Hypothalamus (tissue), 51 donors: ENCODE measurements at places on chromosomes 11 and 22.

DNA sequence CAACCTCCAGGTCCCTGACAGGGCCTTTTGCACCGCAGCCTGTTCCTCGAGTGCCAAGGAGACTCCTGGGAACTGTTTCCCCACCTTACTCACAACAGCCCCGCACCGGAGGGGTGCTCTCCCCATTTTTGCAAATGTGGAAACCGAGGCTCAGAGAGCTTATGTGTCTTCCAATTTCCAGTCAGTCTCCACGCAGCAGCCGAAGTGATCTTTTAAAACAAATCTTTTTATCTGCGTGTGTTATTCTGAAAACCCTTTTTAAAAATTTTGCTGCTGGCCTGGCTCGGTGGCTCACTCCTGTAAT is 409 bp upstream of the TMEM134 start:
- DNase-seq, result no peak

DNA sequence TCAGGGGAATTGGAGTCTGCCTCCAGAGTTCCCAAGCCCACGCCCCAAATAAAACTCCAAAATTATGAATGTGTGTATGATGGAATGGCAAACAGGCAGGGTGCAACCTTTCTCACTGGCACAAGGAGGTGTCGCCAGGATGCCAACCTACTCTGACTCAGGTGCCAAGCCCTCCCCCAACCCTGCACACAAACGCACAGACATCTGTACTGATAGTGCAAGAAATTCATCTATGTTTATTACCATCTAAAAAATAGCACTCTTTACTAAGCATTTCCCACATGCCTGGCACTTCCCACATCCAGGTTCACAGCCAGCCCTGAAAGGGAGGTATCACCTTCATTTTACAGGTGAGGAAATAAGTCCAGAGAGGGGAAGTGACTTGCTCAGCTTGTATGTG is 1.2 kb downstream of the PLA2G3 start:
- no peak for DNase-seq

DNA sequence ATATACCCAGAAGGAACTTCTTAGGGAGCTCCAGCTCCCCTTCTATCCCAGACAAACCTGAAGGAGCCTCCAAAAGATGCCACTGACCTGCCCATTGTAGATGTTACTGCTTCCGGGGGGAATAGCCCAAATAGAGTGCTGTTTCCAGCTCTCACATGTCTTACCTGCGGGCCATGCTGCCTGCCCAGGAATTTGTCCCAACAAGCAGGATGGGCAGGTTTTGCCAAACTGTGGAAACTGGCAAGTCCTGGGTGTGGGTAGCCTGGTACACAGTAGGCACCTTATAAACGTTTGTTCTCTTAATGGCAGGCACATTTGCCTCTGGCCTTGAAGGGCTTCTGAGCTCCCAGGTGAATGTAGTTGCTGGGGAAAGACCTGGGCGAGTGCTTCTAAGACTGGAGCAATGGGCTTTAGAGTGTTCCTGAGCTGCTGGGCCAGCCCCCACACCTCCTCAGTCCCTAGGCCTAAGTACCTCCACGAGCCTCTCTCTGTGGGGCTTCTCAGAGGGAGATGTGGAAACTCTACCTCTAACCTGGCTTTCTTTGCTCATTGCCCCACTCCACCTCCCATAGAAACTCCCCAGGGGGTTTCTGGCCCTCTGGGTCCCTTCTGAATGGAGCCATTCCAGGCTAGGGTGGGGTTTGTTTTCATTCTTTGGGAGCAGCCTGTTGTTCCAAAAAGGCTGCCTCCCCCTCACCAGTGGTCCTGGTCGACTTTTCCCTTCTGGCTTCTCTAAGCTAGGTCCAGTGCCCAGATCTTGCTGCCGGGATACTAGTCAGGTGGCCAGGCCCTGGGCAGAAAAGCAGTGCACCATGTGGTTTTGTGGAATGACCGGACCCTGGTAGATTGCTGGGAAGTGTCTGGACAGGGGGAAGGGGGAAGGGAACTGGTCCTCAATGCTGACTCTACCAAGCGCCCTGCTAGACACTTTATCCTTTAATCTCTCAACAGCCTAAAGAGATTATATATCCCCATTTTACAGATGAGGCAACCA is 37.2 kb downstream of the LIMK2 start:
- DNase-seq, result peak; percentile 68

- DNase-seq, result no peak
Measured at GRCh38 chr11:22079133-22079872, 113.6 kb upstream of the ANO5 start.

- DNase-seq, result no peak
Measured at GRCh38 chr11:106585061-106585460, 433.2 kb downstream of the GUCY1A2 start.

DNA sequence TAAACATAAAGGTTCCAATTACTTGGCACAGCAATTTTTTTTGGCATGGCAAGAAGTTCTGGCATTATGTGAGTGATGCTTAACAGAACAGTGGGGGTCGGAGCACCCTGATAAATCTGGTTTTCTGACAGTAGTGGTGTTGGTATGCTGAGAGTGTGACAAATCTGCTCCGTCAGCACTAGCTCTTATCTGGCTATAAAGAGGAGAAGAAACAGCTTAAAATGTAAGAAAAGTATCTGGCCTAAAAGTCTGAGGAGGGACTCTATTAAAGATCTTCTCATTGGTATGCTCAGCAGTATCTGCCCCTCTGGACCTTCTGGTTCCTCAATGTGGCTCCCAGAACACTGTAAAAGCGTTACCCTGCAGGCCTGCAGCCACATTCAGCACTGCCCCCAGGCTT is 137.4 kb downstream of the PLEKHA7 start:
- no peak for DNase-seq

DNA sequence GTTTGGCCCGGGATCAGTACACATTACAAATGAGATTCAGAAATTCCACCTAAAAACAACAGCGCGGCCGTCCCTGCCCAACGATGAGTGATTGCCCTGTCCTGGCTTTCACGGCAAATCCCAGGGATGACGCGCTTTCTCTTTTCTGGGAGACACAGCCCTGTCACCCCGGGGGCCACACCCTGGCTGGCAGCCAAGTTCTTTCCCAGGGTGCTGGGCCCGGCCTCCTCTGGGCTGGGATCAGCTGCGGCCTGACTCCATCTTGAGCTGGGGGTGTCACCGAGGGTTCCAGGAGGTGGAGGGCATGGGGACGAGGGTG is 82.7 kb downstream of the FBLN1 start:
- DNase-seq, result no peak

- DNase-seq, result peak; percentile 57
Measured at GRCh38 chr11:65290448-65291165, 24.1 kb upstream of the CDC42EP2 start.

DNA sequence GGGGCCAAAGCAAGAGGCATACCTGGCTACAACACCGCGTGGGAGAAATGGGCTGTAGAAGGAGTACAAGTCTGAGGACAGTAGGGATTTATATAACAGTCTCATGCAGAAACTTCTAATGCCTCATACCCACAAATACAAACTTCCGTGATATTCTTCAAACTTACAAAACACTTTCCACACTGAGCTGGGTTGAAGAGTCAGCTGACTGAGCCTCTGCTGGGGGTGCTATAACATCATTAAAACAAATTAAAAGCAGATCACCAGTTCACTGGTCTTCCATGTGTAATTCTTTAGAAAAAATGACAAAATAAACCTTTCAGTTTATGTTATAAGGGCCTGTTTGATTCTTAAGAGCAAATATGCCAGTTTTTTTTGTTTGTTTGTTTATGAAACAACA is 92.0 kb downstream of the MUC15 start:
- DNase-seq, result no peak

DNA sequence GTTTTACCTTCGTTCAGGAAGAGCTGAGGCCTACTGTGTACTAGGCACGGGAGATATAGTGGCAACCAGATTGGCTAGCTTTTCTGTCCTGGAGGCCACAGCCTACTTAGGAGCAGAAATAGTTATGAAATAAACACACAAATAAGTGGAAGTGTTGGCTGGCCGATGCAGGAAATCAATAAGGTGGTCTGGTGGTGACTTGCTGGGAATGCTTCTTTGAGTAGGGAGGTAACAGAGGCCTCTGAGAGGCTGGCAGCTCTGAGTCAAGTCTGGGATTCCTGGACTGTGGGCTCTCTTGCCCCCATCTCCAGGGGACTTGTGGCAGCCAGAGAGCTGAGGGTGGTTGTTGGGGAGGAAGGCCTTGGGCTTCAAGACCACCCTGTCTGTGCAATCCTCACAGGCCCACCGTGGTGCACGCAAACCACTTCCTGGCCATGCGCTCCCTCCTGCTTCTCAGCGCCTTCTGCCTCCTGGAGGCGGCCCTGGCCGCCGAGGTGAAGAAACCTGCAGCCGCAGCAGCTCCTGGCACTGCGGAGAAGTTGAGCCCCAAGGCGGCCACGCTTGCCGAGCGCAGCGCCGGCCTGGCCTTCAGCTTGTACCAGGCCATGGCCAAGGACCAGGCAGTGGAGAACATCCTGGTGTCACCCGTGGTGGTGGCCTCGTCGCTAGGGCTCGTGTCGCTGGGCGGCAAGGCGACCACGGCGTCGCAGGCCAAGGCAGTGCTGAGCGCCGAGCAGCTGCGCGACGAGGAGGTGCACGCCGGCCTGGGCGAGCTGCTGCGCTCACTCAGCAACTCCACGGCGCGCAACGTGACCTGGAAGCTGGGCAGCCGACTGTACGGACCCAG is 4.1 kb downstream of the SERPINH1 start:
- DNase-seq, result no peak

DNA sequence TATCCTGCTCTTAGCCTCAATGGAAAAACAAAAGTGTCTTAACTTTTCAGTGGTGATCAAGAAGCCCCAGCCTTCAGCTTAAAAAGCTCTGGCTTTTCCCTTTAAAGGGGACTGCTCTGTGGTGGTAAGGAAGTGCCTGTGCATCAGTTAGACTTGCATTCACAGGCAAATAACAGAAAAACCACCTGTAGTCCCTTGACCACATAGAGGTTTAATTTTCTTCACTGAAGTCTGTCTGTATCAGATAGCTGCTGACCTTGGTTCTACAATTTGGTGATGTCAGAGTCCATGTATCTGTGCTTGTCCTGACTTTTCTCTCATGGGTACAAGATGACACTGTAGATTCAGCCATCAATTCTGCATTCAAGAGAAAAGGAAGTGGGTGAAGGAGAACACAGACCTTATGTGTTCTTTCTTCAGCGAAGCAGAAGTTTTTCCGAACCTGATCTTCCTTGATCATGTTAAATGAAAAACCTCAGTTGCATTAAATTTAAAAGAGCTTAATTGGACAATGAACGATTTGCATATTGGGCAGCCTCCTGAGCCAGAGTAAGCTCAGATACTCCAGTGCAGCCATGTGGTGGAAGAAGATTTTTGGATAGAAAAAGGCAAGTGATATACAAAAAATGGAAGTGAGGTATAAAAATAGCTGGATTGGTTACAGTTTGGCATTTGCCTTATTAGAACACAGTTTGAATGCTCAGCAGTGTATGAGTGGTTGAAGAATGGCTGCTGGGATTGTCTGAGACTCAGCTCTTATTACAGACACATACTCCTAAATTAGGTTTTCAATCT is 43.2 kb upstream of the RDX start:
- DNase-seq, result no peak
